ENCODE measurements at places on chromosomes 11 and 22.

DNA sequence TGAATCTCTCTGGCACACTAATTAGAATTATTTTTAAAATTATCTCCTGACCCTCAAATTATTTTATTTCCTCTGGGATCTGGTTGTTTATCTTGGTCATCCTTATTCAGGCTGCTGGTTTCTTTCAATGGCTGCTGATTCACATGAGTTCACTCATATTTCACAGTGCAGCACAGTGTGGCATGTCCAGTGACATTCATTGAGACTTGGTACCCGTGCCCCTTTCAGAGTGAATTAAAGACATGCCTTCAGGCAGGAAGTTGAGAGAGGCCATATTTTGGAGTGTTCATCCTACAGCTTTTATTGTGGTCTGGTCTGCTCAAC lies 13.5 kb downstream of the DCPS start:
- DNase-seq: no peak

GRCh38 chr11:1049071-1049405 lies 12.5 kb upstream of the MUC6 start:
- DNase-seq: no peak

DNA sequence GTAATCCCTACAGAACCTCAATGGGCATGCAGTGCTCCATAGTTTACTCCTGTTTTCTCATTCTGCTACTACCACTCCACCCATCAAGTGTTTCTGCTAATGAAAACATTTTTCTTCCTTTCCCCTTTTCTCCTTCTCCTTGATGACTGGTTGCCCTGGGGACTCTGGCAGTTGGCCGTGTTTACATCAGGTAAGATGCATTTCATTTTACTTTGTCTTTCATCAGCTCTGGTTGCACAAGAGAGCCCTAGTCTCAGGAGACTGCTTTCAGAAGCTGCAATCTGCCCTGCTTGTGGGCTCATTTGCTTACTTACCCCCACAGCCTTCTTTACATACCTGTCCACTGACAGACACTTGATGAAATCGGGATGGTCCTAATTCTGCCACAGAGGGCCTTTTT lies 19.6 kb upstream of the LIMK2 start:
- DNase-seq: no peak

DNA sequence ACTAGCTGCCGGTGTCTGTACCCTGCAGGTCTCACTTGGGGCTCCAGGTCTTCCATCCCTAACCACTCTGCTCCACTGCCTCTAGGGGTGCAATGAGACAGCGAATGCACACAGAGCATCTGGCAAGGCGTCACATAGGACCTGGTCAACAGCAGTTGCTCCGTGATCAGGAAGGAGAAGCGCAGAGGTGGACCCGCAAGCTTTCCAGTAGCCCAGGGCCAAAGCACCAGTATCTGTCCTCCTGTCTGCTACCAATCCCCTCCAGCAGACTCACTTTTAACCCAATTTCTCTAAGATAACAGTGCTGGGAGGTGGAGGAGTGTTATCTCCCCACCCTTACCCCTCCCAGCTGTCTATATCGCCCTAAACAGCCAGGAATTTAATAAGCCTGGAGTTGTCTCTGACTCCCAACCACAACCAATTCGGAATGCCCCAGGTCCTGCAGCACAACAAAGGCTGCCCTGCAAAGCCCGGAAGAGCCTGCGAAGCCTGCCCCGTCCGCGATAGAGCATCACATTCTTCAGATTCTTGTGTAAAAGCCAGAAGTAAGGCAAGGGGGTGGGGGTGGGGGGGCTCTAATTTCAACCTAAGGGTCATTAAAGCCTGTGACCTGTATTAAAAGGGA lies 19.3 kb downstream of the MYH9 start:
- DNase-seq: no peak

DNA sequence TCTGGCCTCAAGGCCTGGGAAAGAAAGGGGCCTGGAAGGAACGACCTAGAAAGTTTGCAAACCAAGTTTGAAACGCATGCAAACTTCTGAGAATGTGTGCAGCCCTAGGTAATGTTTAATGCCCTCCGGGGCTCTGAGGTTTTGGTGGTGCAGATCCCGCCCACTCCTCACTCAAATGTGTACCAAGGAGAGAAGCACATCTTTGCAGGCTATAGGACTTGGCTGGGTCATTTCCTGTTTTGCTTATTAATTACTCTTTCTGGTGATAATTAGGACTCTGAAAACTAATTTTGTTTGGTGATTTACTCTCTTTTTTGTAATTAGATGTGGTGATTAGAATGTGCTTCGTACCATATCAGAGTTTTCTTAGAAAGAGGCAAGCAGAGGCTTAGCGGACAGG lies 625.9 kb upstream of the CADM1 start:
- DNase-seq: no peak

GRCh38 chr11:96322775-96323641 lies 20.0 kb downstream of the MAML2 start:
- no peak for DNase-seq

DNA sequence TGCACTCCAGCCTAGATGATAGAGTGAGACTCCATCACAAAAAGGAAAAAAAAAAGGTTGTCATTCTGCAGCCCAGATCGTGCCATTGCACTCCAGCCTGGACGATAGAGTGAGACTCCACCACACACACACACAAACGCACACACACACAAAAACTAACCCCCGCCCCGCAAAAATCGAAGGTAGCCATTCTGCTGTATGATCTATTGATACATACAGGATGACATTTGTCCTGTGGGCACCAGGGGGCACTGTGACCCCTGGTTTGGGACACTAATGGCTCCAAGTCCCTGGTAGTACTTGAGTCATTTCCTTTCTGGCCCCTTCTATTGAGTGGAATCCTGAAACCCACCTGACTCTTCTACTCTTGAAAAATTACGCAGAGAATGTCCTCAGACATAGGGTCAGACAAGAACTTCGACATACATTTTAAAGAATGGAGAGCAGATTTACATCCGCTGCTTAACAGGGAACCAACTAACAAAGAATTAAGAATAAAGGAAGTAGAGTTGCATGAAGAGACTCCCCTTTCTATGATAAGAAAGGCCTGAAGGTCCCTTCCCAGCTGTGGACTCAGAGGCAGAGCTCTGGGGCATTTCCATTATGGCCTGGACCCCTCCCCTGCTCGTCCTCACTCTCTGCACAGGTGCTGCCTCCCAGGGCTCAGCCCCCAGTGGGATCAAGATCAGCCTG lies 35.0 kb upstream of the PRAME start:
- no peak for DNase-seq

GRCh38 chr22:20165421-20165820 lies 14.6 kb upstream of the CCDC188 start:
- no peak for DNase-seq

DNA sequence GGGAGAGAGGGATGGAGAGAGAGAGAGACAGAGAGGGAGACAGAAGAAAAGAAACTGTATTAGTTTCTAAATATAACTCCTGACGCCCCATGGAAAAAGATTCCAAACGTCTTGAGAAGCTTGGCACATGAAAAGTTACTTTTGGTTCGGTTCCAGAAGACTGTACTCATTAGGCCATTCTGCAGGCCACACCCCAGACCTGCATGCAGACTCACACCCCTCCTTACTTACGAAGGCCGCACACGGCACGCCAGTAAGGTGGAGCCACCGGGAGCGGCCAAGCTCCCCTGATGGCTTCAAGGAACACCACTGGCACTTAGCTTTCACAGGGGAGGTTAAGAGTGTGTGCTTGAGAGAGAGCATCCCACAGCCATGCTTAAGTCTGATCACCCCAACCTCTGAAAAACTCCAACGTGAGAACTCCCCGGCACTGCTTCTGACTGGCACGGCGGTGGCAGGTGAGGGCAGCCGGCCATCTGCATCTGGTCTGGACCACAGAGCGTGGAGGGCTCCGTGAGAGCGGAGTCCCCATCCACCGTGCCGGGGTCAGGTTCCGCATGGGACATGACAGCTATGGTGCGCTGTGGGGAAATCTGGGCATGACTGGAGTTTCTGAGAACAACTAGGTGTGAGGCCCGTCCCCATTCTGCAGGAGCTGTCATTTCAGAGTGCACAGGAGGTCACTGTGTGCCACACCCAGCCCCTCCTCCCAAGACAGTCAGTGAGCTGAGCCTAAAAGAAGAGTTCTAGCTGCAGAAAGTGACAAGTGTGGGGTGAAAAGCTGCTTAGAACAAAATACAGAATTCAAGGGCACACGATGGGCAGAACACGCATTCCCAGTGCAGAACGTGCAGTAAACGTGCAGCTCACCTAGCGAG lies 62.4 kb downstream of the MYH9 start:
- peak; percentile 95 for DNase-seq

GRCh38 chr22:49535126-49535525 lies 292.5 kb downstream of the BRD1 start:
- DNase-seq: no peak

- no peak for DNase-seq
These were observed 5.4 kb upstream of the MMP8 start for GRCh38 chr11:102729849-102730815.

DNA sequence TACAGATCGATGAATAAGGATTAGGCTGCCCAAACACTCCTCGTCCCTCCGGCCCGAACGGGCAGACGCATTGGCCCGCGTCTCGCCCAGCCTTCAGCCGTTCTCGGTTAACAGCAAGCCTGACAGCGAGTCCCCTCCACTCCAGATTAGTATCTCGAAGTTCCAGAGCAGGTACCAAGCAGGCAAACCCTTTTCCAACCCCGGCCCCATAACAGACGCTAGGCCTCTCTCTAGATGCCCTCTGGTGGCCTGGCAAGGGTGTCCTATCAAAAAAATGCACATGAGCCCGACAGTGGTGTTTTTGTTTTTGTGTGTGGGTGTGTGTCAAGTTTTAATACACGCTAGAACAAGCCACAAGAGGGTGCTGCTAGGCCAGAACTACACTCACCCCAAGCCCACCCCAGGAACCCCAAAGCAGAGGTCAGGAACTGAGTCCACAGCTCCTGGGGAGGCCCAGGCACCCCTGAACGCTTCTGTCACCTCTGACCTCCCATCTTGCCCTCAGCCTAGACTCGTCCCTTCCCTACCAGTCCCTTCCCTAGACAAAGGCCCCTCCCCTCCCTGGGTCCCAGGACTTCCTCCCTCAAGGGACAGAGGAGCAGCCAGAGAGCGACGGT lies 658 bp upstream of the ARFGAP2 start:
- peak; percentile 68 for DNase-seq

DNA sequence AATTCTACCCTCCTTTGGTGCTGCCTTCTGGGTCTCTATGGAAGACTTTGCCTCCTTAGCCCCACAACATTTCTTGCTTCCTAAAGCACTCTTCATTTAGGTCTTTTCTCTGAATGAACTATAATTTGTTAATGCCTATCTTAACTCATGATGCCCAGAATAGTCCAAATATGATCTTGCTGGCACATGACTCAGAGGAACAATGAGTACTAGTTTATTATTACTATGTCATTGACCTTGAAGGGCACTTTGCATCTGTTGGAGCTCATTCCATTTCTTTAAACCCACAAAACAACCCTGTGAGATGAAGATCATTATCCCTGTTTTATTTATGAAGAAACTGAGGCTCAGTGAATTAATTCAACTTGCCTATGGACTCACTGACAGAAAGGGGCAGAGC lies 320.2 kb upstream of the PLET1 start:
- no peak for DNase-seq

GRCh38 chr11:75280770-75281468 lies 40.3 kb downstream of the TPBGL start:
- DNase-seq: no peak

- DNase-seq: no peak
These were observed 555.8 kb downstream of the BRD1 start for GRCh38 chr22:49271831-49272230.

- no peak for DNase-seq
These were observed 174.6 kb downstream of the CTTN start for GRCh38 chr11:70572974-70573260.

DNA sequence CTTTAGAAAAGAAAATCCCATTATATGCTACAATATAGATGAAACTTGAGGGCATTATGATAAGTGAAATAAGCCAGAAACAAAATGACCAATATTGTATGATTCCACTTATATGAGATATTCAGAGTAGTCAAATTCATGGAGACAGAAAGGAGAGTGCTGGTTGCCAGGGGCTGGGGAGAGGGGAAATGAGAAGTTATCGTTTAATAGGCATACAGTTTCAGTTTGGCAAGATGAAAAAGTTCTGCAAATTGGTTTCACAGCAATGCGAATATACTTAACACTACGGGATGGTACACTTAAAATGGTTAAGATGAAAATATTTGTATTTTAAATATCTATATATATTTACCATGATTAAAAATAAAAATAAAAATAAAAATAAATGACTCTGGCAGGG lies 31.1 kb upstream of the RDX start:
- DNase-seq: no peak

DNA sequence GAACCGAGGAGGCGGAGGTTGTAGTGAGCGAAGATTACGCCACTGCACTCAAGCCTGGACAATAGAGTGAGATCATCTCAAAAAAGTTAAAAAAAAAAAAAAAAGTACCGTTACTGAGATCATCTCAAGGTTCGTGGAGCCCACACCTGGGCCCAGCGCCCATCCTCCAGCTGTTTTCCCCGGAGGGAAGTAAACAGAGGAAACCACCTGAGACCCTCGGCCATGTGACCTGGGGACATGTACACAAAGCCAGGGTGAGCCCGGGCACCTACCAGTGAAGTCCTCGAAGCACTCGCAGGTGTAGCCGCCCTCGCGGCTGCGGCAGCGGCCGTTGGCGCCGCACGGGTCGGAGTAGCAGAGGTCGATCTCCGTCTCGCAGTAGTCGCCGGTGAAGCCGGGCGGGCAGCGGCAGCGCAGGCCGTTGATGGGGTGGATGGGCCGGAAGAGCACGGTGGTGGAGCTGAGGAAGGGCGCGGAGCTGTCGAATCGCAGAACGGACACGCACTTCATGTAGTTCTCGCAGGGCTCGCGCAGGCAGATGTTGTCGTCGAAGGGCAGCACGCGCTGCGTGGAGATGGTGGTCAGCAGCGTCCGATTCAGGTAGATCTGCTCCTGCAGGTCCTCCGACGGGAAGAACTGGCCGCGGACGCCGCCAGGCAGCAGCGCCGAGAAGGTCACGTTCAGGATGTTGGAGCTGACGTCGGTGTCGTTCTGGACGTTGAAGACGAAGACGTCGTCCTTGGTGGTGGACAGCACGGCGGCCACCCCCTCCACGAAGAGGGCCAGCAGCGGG lies 73.8 kb downstream of the CELSR1 start:
- DNase-seq: no peak

All from prostate gland (tissue), 2 donors.